Naive B cell (primary cell): ENCODE measurements at places on chromosomes 16 and 17.

- no peak for DNase-seq
- H3K27me3 ChIP-seq = no peaks in the 10 kb centered on the region
- peaks cover 14% of the 10 kb centered on the region for H3K4me1 ChIP-seq
- peak overlapping the region; percentile 90 for H3K27ac ChIP-seq
Measured at GRCh38 chr17:83083368-83084201, 4.2 kb downstream of the METRNL start.

GRCh38 chr16:50683689-50684374 is 2.7 kb upstream of the SNX20 start:
- H3K27ac ChIP-seq = peak overlapping the region; percentile 98
- H3K27me3 ChIP-seq = no peaks in the 10 kb centered on the region
- peaks cover 63% of the 10 kb centered on the region for H3K4me1 ChIP-seq

DNA sequence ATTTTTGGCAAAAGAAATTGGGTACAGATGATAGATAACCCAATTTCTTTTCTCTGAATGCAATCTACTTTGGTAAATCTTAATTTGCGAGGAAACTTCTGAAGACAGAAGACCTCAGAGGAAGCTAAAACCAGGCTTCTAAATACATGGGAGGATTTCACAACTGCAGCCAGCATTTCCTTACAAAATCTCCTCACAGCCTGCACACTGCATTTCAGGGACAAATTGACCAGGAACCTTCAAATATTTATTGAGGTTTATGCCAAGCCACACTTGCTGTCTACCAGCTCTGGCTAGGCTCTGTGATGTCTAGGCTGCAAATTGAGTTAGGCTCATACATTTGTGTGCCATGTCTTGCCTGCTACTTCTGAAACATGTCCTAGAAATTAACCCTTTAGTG is 167.3 kb upstream of the CDH5 start:
- no peaks in the 10 kb centered on the region for H3K36me3 ChIP-seq
- no peaks in the 10 kb centered on the region for H3K4me1 ChIP-seq
- H3K27ac ChIP-seq = no peak overlapping the region
- DNase-seq = no peak
- no peak overlapping the region for H3K4me3 ChIP-seq
- H3K27me3 ChIP-seq = peaks cover 14% of the 10 kb centered on the region

GRCh38 chr17:30323895-30324319 is 9.9 kb downstream of the TMIGD1 start:
- H3K4me3 ChIP-seq = no peak overlapping the region
- no peak overlapping the region for H3K27ac ChIP-seq
- DNase-seq = no peak
- no peaks in the 10 kb centered on the region for H3K27me3 ChIP-seq
- no peaks in the 10 kb centered on the region for H3K36me3 ChIP-seq
- H3K4me1 ChIP-seq = peaks cover 12% of the 10 kb centered on the region

GRCh38 chr17:35559495-35560210 is 966 bp downstream of the SLFN14 start:
- H3K27me3 ChIP-seq = peaks cover 32% of the 10 kb centered on the region
- no peaks in the 10 kb centered on the region for H3K36me3 ChIP-seq
- no peak for DNase-seq
- H3K27ac ChIP-seq = no peak overlapping the region
- no peaks in the 10 kb centered on the region for H3K4me1 ChIP-seq

- no peak overlapping the region for H3K27ac ChIP-seq
- H3K27me3 ChIP-seq = no peaks in the 10 kb centered on the region
- no peaks in the 10 kb centered on the region for H3K4me1 ChIP-seq
- no peak overlapping the region for H3K4me3 ChIP-seq
- no peaks in the 10 kb centered on the region for H3K36me3 ChIP-seq
Measured at GRCh38 chr16:83814659-83814985, 6.8 kb downstream of the HSBP1 start.

- peaks cover 9% of the 10 kb centered on the region for H3K36me3 ChIP-seq
- H3K27me3 ChIP-seq = no peaks in the 10 kb centered on the region
- no peak overlapping the region for H3K4me3 ChIP-seq
- H3K4me1 ChIP-seq = no peaks in the 10 kb centered on the region
- DNase-seq = no peak
Measured at GRCh38 chr16:70495425-70496182, 27.8 kb downstream of the COG4 start.

DNA sequence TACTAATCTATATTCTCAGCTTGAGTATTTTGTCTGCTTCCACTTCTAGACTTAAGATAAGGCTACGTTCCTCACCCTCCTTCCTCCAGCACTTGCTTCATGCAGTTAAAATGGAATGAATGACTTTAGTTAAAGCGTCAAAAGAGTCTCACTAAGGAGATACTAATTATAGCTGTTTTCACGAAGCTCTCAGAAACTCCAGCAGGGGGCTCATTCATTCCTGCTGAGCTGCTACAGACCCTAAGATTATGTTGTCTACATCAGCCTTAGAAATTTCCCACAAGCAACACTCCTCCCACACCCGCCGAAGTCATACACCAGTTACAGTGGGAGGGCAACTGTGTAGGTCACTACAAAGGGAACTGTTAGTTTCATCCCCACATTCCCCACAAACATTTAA is 57.0 kb upstream of the KIFC3 start:
- H3K4me3 ChIP-seq = no peak overlapping the region
- H3K27ac ChIP-seq = no peak overlapping the region
- H3K36me3 ChIP-seq = no peaks in the 10 kb centered on the region
- peaks cover 31% of the 10 kb centered on the region for H3K27me3 ChIP-seq
- H3K4me1 ChIP-seq = peaks cover 2% of the 10 kb centered on the region

DNA sequence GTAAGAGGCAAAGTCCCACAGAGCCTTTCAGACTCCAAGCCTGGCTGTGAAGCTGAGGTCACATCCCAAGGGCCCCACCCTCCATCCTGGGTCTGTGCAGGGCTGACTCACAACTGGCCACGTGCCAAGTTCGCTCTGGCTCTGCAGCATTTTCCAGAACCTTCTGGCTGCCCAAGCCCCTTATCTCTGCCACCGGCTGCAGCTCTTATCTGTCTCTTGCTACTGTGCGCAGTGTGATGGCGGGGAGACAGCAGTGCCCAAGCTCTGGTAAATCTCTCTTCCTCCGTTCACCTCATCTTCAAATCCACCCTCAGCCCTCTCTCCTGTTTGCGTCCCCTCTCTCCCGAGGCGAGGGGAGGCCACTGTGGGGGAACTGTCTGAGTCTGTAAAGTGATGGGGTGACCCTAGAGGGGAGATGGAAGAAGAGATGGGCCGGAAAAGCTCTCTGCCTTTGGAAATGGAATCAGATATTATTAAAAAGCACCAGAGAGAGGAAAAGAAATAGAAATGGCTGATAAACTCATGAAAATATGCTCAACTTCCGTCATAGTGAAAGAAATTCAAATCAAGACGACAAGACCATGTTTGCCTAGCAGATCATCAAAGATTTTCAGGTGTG is 162.7 kb upstream of the CDC42EP4 start:
- DNase-seq = no peak
- H3K27me3 ChIP-seq = no peaks in the 10 kb centered on the region
- H3K4me3 ChIP-seq = no peak overlapping the region
- H3K27ac ChIP-seq = peak overlapping the region; percentile 61
- H3K36me3 ChIP-seq = no peaks in the 10 kb centered on the region
- peaks cover 37% of the 10 kb centered on the region for H3K4me1 ChIP-seq

DNA sequence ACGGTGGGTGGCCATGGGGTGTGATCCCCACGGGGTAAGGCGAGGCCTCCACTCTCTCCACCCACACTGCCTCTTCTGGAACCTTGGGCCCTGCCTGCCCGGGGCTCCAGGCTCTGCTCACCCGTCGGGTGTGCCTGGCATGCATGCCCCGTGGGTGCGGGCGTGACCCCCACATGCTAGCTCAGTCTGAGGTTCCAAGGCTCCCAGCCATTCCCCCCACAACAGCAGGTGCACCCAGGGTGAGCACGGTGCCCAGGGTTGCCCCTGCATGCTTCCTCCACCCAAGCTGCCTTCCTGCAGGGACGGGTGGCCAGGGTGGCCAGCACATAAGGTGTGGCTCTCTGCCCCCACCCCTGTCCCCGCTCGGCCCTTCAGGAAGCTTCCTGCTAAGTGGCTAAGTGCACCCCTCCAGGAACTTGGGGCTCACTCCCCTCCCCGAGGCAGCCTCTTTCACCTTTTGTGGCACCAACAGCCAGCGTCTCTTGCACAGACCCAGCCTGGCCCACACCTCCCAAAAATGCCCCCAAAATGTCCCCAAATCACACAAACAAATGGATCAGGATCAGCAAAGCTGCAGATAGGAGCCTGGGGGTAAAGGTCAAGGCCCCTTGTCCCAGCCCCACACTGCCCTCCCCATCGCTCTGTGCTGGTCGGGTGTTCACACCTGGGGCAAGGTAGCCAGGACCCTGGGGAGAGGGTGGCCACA is 21.4 kb upstream of the PVALEF start:
- no peaks in the 10 kb centered on the region for H3K36me3 ChIP-seq
- peaks cover 5% of the 10 kb centered on the region for H3K27me3 ChIP-seq
- DNase-seq = no peak

- no peaks in the 10 kb centered on the region for H3K36me3 ChIP-seq
- no peak for DNase-seq
- H3K4me1 ChIP-seq = no peaks in the 10 kb centered on the region
Measured at GRCh38 chr16:86806838-86807351, 228.5 kb downstream of the FOXL1 start.

DNA sequence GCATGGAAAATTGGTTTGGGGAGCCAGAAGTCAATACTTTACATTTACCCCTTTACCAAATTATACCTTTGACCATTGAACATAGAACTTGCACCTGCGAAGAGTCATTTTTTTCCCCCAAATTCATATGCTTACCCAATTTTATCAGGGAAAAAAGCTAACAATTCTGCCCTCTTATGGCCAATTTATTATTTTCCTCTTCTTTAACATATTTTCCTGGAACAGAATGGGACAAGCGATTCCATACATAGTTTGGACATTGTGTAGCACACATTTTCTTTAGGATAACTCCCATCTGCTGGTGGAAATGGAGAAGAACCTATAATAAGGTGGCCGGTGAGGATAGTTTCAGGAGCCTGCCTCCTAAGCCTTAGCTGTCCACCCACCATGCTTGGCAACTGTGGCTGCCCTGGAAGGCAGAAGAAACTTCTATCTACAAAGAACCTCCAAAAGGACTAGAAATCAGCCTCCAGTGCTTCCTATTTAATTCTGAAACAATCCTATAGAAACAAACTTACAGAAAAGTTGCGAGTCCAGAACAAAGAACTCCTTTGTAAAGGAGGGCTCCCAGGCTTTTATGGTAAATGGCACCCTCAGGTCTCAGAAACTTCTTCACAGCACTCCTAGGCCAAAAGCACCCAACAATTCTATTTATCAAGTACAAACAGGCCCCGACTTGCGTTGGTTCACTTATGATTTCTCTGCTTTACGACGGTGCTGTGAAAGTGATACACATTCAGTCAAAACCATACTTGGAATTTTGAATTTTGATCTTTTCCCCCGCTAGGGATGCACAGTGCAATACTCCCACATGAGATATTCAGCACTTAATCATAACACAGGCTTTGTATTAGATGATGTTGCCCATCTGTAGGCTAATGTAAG is 64.1 kb upstream of the CACNG4 start:
- no peak overlapping the region for H3K27ac ChIP-seq
- no peak for DNase-seq
- no peaks in the 10 kb centered on the region for H3K36me3 ChIP-seq
- no peak overlapping the region for H3K4me3 ChIP-seq

DNA sequence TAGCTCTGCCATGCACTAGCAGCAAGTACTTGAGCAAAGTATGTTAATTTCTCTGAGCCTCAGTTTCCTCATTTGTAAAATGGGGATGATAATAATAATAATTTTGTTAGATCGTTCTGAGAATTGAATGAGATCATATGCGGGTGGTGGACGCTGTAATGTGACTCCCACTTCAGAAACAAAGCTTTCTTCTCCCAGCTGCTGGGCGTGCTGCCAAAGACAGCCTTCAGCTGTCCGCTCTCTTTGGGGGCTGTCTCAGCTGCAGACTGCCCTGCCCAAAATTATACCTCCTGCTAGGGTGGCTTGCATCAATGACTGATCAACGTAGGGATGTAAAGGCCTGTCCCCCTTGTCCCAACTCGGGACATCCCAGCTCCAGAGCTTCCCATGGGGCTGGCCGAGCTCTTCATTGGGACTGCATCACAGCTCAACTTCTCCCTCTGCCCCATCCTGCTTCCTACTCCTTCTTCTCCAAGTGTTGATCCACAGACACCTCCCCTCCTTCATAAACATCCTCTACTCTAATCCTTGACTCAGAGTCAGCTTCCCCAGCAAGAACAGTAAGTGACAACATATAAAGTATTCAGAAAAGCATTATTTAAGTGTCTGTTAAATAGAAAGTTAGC is 30.7 kb upstream of the CDH5 start:
- H3K27me3 ChIP-seq = peaks cover 44% of the 10 kb centered on the region
- H3K36me3 ChIP-seq = no peaks in the 10 kb centered on the region
- no peak for DNase-seq
- H3K4me3 ChIP-seq = no peak overlapping the region
- H3K4me1 ChIP-seq = no peaks in the 10 kb centered on the region
- H3K27ac ChIP-seq = no peak overlapping the region

GRCh38 chr17:28610376-28610775 is 3.6 kb downstream of the RSKR start:
- no peak overlapping the region for H3K27ac ChIP-seq
- no peaks in the 10 kb centered on the region for H3K27me3 ChIP-seq
- no peak for DNase-seq

DNA sequence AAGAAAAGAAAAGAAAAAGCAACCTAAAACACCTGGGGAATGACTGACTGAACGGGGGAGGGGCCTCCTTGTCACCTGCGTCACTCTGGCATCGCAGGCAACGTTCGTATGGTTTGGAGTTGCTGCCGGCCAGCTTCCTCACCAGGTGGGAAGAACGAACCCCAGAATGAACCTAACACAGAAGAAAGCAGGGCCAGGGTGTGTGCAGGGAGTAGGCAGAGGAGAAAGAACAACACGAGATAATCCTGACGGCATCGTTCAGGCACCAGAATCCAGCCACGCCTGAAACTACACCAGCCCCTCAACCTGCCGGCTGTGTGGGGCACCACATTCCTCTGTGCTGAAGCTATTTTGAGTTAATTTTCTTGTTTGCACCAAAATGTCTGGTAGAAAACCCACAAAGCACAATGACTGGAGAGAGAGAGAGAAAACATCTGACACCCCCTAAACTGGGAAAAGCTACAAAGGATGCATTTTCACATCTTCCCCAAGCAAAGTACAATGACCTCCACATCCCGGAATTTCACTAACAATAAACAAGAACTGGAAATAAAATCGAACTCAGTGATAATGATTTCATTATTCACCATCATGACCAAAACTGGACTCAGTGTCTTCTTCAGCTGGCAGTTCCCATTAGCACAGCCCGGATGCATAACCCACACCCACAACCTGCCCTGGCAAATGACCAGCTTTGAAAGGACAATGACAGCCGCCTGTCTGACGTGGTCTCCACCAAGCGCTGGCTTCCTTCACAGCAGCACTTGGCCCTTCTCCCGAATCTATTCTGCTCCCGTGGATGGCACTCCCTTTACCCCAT is 23.6 kb downstream of the RAB40B start:
- no peak overlapping the region for H3K27ac ChIP-seq
- no peaks in the 10 kb centered on the region for H3K36me3 ChIP-seq
- no peaks in the 10 kb centered on the region for H3K27me3 ChIP-seq
- H3K4me1 ChIP-seq = peaks cover 8% of the 10 kb centered on the region
